ENCODE measurements at places on chromosomes 11 and 22.

- DNase-seq: no peak
These were observed 64.1 kb downstream of the KCNC1 start for GRCh38 chr11:17798716-17799115.

DNA sequence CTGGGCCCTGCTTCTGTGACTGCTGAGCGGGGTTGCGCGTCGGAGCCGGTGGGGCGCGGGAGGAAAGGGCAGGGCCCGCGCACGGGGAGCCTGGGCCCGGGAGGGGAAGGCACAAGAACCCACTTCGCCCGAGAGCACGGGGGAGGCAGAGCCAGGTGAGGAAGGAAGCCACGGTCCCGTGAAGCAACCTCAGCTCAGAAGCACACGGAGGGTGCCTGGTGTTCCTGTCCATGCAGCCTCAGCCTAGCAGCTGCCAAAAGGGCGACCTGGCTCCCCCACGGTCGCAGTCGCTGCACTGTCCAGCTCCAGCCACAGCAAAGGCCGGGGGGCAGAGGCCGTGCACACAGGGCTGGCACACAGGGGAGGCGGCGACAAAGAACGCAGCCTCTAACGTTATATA is 9.3 kb upstream of the CDC42BPG start:
- DNase-seq: no peak

- no peak for DNase-seq
These were observed 22.9 kb upstream of the THY1 start for GRCh38 chr11:119445850-119446249.

GRCh38 chr22:48961705-48962104 is 866.0 kb downstream of the BRD1 start:
- DNase-seq: no peak

DNA sequence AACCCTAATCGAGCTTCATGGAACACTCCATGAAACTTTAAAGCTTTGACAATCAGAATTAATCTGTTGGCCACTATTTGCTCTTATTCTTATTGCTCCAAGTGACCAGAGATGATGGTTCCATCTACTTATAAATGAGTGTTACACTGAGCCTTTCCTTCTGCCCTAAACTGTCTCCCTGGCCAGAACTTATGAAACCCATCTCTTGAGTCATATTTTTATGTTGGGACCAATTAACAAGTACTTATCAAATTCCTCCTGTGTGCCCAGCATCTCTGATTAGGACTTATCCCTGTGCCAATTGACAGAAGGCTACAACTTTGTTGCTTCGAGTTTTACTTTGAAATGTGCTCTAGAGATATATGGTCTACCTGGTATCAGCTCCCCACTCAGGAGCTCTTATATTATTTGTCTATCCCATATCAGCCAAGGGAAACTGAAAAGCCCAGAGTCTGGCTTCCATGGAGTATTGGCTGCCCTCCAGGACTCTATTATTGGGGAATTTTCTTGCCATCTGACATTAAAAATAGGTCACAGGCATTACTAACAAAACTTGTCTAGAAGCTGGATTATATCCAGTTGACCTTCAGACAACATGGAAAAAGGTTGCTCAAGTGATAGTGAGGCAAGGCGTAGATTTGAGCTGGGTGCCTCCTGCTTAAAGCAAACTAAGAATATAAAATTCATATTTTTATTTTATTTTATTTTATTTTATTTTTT is 8.8 kb downstream of the KREMEN1 start:
- DNase-seq: no peak

GRCh38 chr22:21961886-21962654 is 9.4 kb upstream of the PPM1F start:
- DNase-seq: no peak

DNA sequence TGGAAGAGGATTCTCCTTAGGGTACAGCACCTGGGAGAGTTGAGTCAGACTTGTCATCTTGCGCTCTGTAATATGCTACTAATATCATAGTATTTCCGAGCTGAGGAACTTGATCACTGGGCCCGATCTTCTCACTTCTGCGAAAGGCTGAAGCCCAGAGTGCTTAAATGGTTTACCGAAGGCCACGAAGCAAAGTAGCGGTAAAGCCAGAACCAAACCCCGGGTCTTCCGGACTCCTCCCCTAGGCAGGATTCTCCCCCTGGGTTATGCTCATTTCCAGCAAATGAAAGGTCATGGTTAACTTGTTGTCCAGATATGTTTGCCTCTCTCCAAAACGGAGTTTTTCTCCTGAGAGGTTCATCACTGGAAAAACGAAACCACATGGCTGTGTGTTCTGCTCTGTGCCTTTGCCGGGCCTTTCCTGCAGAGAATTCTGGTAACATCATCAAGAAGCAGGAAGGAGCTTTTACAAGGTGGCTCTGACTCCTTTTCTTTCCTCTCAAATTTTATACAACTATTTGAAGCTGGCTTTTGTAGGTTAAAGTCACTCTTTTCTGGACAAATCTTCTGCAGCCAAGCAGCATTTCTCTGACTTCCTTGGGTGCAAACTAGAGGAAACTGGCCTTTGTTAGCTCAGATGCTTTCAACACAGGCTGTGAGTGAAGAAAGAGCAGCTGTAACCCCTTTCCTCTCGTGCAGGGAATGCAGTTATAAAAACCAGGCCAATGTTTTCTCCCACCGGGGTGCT is 35.5 kb downstream of the UBASH3B start:
- DNase-seq: no peak
